Sciatic nerve (tissue), 2 donors: ENCODE measurements at places on chromosomes 7 and 10. TPM values are rescaled to one million over a fixed set of nuclear protein-coding genes. Genes with fewer than 3 reads are reported as not detected.

MCM10 gene
- 0.45 TPM for total RNA-seq

LEP gene
- 7.2 TPM for total RNA-seq

GPR22 gene
- not detected for total RNA-seq

PRSS2 gene
- total RNA-seq: 6.0 TPM

CCT6A gene
- total RNA-seq: 77.3 TPM

GPNMB gene
- total RNA-seq: 145 TPM

HTR5A gene
- not detected for total RNA-seq

TUBAL3 gene
- 0.18 TPM for total RNA-seq
